Stimulated activated CD4-positive, alpha-beta T cell treated with anti-CD3 and anti-CD28 coated beads, Interleukin-1b, Interleukin-23, amount 100 ng/mL, for 1 hour (primary cell): ENCODE measurements at places on chromosomes 2 and 18.

DNA sequence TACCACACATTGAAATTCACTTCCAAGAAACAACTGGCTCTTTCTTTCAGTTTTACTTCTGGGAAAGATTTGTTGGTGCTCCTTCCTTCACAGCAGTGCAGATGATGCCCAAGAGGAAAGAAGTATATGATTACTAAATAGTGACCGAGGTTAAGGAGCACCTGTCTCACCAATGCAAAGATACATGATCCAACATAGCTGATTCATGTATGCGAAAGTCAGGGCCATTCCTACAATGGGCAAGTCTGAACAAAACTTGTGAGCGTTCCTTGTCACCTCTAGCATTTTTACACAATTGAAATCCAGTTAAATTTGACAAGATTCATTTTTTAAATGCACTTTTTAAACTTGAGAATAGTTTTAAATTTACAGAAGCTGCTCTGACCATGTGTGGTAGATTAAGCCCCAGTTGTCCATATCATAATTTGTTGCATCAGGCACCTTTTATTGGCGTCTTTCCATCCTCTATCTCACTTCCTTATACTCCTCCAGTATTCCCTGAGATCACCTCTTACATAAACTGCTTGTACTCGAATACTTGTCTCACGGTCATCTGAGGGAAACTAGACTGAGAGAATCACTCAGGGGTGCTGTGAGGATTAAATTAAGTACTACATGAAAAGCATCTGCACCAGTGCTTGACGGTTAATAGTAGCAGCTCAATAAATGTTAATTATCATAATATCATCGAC lies 438.8 kb upstream of the CDH20 start:
- DNase-seq = no peak

DNA sequence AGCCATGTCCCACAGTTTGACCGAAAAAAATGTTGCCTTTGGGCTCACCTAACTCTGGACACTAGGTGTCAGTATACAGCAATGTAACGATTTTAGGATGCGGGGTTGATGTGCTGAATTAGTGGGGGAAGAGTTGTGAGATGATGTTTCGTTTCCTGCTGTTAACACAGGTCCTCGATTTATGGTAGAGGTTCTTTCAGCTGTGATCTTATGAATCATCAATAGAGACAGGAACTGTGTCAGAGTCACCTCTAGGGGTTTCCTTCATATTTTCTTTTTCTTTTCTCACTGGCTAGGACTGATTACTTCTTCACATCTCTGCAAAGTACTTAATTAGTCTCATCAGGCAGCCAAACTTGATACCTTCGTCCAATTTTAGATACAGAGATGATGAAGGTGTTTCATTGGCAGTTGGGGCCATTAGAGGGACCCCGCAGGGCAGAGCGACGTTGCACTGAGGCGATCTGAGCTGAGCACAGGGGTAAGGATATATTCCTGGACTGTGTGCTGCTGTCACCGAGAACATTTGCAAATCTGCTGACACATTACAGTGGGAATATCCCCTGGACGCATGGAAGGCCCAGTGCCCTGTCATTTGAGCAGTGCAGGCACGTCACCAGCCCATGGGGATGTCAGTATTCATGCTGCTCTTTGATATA lies 10.2 kb upstream of the MMADHC start:
- peak; percentile 5 for DNase-seq

DNA sequence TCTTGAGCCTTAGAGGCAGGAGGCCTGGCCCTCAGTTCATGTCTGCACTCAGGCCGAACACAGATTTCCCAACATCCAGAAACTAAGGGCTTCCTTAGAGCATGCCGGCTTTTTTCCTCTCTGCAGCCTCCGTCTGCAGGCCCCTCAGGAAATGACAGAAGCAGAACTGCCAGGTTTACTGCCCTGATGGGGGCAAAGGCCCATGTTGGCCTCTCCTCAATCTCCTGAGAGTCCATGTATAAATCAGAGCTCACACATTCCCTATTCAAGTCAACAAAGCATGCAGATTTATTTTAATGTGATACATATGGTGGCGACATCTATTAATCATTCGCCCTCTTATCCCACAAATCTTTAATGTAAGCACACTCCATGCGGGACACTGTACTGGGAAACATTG lies 475.6 kb upstream of the HS6ST1 start:
- no peak for DNase-seq

DNA sequence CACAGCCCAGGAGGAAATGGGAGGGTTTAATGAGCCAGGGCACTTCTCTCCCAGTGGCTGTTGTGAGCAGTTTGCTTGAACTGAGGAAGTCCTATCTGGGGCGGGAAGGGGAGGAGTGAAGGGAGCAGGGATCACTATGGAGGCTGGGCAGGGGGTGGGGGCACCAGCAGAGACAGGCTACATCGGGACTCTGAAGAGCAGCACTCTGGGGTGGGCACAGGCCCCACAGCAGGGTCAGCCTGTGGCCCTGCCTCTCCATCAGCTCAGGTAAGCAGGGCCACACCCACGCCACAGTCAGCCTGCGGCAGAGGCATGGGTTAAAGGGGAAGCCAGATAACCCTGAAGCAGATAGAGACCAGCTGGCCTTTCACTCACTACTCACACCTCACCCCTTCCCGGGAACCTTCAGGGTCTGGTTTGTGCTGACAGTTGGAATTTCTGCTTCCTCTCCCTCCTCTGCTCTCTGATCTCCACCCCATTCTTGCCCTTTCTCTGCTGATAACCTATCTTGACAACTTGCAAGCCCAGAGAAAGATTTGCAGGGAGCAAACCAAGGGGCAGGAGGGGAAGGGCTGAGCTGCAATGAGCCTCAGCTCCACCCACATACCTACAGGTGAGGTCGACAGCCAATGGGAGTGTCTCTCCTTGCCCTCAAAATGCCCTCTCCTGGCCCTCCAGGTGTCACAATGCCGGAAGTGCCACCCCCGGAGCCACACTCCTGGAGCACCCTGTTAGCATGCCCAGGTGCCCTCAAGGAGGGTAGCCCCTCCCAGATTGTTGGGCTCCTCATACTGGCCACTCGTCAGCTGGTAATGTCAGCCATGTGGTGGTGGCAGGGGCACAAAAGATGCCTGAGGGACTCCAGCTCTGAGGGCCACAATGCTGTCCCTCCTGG lies 3.7 kb downstream of the SIGLEC15 start:
- no peak for DNase-seq

- DNase-seq = no peak
Measured at GRCh38 chr2:196390243-196391148, 219.1 kb upstream of the STK17B start.

DNA sequence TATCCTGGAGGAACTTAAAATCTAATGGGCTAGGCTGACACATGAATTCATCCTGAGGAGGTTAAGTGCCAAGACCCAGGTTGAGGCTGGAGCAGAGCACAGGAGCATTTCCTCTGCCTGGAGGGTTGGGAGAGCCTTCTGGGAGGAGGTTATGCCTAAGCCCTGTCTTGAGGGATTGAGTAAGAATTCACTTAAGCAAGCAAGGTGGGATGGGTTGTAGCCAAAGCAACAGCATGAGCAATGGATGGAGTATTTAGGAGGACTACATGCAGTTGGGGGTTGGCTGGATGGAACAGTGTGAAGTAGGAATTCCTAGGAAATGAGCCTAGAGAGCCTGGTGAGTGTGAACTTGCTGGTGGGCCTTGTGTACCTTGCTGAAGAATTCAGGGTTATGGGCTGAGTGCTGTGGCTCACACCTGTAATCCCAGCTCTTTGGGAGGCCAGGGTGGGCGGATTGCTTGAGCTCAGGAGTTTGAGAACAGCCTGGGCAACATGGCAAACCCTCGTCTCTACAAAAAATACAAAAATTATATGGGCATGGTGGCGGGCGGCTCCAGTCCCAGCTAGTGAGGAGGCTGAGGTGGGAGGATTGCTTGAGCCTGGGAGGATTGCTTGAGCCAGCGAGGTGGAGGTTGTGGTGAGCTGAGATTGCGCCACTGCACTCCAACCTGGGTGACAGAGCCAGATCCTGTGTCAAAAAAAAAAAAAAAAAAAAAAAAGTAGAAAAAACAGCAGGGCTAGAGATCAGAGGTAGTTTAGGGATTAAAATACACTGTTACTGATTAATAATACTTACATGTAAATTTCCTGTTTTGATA lies 22.2 kb downstream of the TANC1 start:
- DNase-seq = no peak

- no peak for DNase-seq
Measured at GRCh38 chr2:11871421-11871820, 125.0 kb downstream of the LPIN1 start.

GRCh38 chr2:114400890-114401289 lies 41.6 kb upstream of the DPP10 start:
- no peak for DNase-seq

GRCh38 chr2:109202486-109202885 lies 73.5 kb downstream of the SH3RF3 start:
- no peak for DNase-seq

GRCh38 chr2:47471429-47472116 lies 68.6 kb downstream of the MSH2 start:
- no peak for DNase-seq

DNA sequence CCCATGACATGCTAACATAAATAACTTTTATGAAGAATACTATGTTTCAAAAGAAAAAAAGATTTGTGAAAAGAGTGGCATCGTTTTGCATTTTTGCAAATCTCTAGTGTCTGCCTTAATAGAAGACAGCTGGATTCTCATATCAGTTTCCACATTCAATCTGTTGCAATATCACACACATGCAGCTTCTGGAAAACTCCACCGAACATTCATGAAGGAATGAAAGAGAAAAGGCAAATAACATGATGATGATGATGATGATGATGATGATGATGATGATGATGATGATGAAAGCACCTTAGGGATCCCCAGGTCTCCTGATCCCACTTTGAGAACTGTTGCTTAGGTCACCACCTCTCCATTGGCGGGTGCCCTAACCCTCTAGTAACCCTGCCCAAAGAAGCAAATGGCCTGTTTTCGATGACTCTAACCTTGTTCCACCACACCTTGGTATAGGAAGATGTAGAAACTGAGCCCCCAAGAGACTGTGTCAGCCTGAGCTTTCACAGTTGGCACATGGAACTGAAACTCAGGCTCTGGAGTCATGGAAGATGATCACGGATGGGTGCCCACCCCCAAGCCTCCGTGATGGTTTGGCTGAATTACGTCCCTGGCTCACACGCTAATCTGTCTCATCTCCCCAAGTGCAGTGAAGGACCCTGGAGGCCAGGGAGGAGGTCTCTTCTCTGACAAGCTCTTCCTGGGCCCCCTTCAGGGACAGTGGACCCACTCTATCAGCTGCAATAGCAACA lies 80.1 kb upstream of the SMAD7 start:
- no peak for DNase-seq

DNA sequence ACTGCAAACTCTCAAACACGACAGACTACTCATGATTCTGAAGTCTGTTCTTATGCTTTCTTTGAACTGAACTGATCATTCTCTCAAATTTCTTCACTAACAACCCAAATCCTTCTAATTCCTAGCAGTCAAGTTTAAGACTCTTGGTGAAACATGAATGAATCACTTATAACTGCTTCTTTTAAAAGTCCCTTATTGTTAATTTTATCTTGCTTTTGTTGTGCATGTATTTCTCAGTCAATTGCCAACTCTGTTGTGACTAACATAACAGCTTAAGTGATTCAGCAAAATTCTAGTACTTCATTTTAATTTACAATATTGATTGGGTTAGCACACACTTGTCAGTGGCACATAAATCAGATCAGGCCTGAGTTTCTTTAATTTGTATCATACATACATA lies 357.0 kb upstream of the FSIP2 start:
- no peak for DNase-seq

DNA sequence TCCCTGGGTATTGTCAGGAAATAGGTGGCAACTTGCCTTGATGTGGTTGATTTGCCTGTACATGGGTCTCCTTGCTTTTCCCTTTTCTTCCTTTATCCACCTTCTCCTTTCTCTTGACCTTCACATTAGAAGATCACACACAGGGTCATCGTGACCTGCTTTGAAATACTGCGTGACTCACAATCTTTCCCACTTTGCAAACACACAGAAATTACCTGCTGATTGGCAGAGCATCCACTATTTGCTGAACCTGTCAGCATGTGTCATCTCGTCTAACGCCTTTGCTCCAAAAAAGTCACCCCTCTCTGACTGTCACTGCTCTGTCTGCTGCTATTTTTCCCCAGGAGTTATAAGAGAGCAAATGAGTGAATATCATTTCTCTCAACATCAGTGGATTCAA lies 60.8 kb downstream of the MYO3B start:
- DNase-seq = no peak

GRCh38 chr2:36461039-36461681 lies 105.6 kb downstream of the CRIM1 start:
- no peak for DNase-seq

DNA sequence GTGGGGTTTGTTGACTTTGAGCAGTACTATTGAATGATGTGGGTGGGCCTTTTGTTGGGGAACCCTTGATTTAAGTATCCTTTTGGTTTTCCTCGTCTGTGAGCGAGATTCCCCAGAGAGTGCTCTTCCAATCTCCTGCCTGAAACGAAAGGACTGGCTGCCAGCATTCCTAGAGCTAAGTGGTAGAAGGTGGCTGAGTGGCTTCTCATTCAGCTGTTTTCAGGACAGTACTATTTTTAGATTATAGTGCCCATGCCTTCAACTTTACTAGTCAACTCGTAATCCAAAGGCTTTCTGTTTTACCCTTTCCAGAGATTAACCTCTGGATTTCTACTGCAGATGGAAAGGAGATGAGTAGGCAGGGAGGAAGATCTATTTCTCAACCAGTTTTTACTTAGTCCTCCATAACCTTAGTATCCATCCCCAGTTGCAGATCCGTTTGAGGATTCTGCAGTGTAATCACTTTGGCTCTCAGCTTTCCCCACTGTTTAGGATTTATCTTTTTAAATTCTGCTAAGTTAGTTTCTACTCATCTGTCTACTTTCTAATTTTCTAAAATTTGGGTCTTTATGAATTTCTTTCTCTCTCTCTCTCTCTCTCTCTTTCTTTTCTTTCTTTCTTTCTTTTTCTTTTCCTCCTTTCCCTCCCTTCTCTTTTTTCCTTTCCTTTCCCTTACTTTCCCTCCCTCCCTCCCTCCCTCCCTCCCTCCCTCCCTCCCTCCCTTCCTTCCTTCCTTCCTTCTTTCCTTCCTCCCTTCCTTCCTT lies 9.2 kb downstream of the SLC4A1AP start:
- DNase-seq = no peak

- DNase-seq = no peak
Measured at GRCh38 chr2:131145040-131145439, 39.9 kb downstream of the PLEKHB2 start.

DNA sequence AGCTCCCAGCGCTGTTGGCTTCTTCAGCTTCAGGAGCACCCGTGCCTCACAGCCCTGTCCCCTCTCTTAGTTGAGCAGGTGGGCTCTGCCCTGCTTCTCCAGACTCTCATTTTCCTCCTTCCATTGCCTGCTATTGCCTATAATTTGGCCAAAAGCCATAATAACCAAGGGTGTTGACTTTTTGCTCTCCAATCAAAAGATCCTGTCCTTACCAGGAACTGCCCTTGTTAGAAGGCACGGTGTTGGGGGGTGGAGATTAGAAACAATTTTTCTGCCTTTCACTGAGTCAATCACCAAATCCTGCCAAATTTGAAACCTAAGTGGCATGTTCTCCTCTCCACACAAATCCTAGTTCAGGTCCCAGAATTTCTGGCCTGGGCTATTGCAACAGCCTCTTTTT lies 16.7 kb upstream of the PDIA6 start:
- no peak for DNase-seq

- no peak for DNase-seq
Measured at GRCh38 chr18:39969803-39970494, 1985.1 kb upstream of the PIK3C3 start.
